Activated naive CD4-positive, alpha-beta T cell treated with anti-CD3 and anti-CD28 coated beads, Interleukin-2, amount 50 U/mL, for 72 hours (primary cell): ENCODE measurements at places on chromosomes 5 and 9. TPM values are rescaled to one million over a fixed set of nuclear protein-coding genes. Genes with fewer than 3 reads are reported as not detected.

- DNase-seq, result no peak
Observed at GRCh38 chr5:107402434-107403227, 268.1 kb downstream of the EFNA5 start.

LCN9 gene
- not detected for total RNA-seq

C9 gene
- not detected for total RNA-seq

FCN2 gene
- total RNA-seq, result not detected

DNA sequence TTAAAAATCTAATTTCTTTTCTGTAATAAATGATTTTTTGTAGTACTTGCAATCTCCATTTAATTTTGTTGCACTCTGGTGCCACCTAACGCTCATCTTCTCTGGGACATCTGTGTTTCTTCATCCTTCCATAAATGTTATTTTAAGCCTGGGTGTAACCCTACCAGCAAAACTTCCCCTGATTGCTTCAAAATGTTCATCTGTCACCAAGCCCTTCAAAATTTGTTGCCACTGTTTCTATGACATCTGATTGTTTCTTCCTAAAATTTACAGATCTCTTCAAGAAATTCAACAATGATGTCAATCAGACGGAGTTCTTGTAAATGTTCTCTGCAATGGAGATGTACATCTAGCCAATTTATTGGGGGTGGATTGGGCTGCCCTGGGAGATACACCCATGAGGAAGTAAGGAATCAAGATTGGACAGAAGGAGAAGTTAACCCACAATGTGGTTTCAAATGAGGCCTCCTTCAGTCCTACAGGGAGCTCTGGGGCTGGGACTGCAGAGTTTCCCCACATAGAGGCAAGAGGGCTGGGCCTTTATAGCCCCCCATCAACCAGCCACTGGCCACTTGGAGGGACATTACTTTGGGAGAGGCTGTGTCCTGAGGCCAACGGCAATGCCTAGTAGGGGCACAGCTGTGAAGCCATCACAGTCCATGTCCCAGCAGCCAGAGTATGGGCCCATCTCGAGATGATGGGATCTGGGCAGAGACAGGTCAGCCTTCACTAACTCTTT, 23.3 kb downstream of the MCTP1 start:
- DNase-seq, result no peak

GRCh38 chr9:115164511-115164974, 46.6 kb upstream of the TNC start:
- no peak for DNase-seq

DNA sequence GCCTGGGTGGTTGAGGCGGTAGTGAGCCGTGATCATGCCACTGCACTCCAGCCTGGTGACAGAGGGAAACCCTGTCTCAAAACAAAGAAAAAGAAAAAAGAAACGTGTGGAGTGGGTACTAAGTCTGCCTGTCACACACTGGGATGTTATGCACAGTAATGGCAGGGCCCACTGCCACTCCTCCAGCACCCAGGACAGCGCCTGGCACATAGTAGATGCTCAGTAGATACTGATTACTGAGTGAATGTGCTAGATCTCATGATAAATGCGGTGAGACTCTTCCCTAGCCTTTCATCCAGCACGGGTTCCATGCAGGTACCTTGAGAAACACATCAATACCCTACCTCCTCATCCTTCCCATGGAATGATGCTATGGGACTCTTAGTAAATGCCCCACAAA, 87.4 kb upstream of the HSPA9 start:
- DNase-seq, result no peak

GRCh38 chr5:6342689-6343315, 35.5 kb downstream of the MED10 start:
- DNase-seq, result no peak

PTPN3 gene
- 0.80 TPM for total RNA-seq

DNA sequence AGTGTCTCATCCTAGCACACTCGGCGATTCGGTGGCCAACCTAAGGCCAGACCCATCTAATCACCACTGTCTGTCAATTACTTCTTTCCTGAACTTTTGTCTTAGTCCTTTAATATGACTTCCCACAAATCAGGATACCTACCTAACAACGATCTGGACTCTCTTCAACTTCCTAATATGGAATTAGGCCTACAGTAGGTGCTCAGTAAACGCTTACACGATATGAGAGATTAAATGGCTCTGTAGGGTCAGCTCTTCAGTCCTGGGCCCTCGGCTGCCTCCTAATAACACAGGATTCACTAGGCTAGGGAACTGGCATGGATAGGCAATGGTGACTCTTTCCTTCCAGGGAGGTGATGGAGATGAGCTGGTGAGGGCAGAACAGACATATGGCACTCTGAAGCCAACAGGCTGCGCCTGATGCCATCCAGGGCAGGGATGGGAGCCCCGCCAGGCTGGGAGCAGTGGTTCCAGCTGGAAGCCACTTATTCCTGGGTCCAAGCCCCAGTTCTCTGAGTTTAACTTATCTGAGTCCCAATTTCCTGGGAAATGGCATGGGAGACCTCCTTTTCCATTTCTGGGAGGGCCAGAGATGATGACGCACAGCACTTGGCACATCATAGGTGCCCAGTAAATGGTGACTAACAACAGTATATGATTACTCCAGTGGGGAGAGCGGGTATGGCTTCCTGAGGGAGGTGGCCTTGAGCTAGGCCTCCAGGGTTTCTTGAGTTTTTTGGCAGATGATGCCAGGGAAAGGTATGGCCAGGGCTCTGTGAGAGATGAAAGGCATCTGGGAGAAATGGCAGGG, 7.3 kb downstream of the PDGFRB start:
- DNase-seq, result no peak

DNA sequence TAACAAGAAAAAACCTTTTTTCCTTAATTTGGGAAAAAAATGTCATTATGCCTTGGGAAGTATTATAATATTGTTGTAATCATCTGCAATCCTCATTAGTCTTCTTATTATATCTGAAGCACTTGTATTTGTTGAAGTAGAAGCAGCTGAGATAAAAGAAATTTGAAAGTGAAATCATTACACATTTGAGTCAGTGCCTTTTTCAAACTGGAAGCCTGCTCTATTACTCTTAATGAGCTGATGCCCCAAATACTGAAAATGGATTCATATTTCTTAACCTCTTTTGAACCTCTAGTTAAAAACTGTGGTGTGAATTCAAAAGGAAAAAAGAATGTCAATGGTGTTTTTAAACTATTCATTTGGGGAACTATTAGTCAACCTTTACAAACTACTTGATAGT, 1027.7 kb downstream of the NR2F1-AS1 start:
- DNase-seq, result no peak

GRCh38 chr9:110064803-110065202, 143.2 kb downstream of the C9orf152 start:
- no peak for DNase-seq

LMNB1 gene
- 187 TPM for total RNA-seq

GRCh38 chr5:133289686-133290367, 238.0 kb downstream of the HSPA4 start:
- DNase-seq, result no peak

DNA sequence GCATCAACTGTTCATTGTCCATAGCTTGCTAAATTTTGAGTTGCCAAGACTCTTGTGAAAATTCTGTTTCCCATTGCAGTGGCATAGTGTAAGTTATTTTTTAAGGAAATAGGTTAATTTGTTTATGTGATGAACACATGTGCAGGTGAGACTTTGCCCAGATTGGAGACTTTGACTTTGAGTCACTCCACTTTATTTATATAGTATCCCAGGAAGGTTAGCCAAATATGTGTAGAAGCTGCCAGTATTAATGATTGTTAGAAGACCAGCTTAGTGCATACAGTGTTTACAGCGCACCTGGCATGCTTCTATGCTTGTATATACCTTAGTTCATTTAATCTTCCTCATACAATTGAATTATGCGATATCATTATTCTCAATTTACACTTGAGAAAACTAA, 51.0 kb downstream of the MTAP start:
- no peak for DNase-seq

FOXD4L4 gene
- not detected for total RNA-seq

DNA sequence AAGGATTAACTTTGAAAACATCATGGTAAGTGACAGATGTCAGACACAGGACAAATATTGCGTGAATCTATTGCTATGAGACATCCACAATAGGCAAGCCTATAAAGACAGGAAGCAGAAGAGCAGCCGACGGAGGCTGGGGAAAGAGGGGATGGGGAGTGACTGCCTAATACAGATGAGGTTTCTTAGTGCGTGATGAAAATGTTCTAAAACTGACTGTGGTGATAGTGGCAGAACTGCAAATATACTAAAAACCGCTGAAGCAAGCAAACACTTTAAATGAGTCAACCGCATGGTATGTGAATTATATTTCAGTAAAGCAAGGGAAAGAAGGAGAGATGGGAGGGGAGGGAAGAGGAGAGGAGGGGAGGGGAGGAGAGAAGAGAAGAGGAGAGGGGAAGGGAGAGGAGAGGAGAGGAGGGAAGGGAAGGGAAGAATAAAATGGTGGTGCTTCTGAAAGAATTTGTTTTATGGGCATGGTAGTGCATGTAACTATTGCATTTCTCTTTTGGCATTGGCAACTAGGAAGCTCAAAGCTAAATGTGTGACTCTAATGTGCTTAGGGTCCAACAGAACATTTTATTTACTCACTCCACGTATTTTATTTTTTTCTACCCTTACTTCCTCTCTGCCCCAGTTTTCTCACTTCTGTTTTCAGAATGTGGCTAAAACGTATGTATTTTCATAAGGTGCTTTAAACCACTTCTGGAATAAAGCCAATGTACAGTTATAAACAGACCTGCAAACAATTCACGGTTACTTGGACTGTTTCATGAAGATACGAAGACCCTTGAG, 21.3 kb downstream of the AKNA start:
- no peak for DNase-seq

SPINK7 gene
- not detected for total RNA-seq

TRAF1 gene
- 100 TPM for total RNA-seq

DNA sequence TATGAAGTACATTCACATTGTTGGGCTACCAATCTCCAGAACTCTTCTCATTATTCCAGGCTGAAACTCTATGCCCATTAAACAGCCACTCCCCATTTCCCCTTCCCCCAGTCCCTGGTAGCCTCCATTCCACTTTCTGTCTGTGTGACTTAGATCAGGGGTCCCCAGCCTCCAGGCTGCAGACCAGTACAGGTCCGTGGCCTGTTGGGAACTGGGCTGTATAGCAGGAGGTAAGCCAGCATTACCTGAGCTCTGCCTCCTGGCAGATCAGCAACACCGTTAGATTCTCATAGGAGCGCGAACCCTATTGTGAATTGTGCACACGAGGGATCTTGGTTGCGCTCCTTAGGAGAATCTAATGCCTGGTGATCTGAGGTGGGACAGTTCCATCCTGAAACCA, 23.1 kb downstream of the ZNF618 start:
- no peak for DNase-seq

DNA sequence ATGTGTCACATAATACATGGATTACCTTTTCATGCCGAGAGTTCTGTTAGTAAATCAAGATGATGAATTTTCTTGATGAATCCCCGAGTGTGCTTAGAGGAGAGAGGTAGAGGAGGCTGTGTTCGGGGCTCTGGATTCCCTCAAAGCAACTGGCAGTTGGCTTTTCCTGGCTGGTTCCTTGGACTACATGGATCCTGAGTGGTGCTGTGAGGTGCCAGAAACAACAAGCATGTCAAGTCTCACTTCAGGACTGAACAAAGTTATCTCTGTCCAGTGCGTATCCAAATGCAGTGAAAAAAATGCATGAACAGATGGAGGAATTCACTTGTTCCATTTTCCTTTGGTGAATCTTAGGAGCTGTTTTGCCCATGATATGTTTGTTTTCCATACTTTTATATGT, 231.7 kb downstream of the FBXL7 start:
- DNase-seq, result no peak

- DNase-seq, result no peak
Observed at GRCh38 chr5:129899454-129899853, 4.8 kb upstream of the CHSY3 start.
